ENCODE measurements at places on chromosomes 16 and 17.

GRCh38 chr17:79941088-79942010 lies 94.3 kb downstream of the TBC1D16 start:
- no peak for DNase-seq

- DNase-seq, result no peak
Measured at GRCh38 chr16:68696514-68696913, 40.6 kb upstream of the CDH1 start.

DNA sequence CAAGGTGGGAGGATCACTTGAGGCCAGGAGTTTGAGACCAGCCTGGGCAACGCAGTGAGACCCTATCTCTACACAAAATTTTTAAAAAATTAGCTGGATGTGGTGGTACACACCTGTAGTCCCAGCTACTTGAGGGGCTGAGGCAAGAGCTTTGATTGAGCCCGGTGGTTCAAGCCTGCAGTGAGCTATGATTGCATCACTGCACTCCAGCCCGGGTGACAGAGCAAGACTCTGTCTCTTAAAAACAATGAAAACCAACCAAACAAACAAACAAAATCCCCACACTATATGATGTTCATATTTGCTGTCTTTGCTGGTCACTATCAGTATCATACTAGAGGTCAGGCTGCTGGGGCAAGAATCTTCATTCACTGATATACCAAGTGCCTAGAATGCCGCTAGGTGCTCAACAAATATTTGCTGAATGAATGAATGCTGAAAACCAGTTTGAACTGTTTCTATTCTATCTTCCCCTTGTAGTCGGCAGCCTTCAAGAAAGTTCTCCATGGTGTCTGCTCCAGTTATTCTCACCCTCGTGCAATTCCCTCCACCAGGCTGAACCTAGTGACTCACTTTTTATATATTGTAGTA lies 127.0 kb downstream of the IRX3 start:
- DNase-seq, result no peak

DNA sequence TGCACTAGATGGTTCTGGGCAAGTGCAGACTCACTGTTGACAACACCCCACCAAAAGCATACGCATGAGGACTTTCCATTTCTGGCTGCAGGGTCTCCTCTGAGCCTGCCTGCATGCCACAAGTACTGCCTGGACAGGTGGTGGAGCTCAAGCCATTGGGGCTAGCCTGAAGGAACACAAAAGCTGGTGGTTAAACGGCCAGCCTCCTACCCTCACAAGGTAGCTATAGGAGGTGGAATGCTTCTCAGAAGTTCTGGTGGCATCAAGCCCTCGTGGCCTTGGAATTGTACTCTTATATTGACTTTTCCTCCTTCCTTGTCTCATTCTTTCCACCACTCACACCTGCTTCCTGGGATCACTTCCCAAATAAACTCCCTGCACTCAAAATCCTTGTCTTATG lies 56.6 kb upstream of the BCAR1 start:
- DNase-seq, result no peak

DNA sequence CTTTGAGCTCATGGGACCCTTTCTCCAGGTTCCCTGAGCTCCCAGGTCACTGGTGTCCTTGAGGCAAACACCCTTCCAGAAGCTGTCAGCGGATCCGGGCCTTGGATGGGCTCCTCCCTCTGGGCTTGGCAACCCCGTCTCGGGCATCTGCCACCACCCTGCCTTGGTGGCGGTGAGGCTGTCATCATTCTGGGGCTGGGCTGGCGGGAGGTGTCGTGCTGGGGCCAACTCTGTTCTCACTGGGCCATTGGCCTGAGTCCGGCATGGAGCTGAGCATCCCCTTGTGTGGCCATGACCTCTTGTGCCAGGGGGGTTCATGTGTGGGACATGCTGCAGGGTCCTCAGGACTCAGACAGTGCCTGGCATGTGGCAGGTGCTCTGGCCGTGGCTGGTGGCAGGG lies 197.6 kb downstream of the LAT start:
- no peak for DNase-seq
